MCF 10A (cell line): ENCODE measurements at places on chromosomes 12 and 14.

- DNase-seq = no peak
Observed at GRCh38 chr12:19138956-19139355, 9.4 kb downstream of the PLEKHA5 start.

DNA sequence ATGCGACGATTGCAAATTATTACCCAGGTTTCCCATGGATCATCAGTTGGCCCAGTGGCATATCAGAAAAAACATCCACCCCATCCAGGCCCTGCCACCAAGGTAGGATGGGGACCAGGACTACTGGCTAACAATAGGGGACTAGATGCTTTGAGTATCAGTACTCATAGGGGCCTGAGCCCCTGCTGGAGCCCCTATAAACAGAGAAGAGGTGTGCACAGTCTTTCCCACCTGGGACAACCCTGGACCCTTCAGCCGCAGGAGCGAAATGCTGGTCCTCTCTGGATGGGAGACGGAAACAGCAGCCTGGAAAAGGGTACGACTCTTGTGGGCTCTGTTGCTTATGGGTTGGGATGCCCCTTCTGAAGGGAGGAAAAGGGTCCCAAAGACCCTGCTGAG, 5.7 kb downstream of the DHH start:
- DNase-seq = no peak

DNA sequence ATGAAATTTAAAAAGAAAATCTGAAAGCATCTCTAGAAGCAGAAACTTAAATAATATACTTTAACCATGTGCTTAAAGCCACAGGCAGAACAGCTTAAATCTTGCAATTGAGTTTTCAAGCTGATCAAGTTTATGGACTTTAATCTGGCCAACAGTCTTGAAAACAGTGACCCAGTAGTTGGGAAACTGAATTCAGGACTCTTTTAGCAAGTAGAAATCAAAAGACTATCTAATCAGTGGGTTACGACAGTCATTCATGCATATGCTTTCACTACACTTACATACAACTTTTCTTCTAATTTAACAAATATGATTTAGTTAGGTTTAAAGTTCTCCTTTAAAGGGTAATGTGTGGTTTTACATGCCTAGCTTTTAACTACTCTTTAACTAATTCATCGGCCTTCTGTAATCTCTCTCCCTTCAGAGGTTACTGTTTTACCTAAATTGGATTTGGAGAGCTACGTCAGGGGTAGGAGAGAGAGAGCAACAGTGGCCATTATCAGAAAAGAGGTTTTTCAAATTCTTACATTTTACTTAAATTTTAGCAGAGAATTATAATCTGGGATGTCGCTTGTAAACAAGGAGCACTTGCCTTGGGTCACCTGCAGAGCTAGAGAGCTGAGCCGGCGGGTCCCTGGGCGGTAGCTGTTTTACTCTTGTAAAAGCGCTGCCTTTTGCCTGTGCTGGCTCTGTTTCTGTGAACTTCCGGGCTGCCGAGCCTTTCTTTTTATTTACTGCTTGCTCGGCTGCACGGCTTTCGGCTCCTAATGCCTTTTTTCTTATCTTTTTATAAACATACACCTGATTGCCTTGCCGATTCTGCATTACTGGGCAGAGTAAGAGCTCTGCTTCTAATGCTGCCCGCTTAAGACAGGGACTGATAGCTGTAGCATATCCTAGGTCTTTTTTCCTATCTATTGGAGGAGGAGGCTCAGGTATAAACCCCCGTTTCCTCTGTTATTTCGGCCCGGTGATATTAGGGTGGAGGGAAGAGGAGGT, 17.4 kb upstream of the LYZ start:
- DNase-seq = peak; percentile 23

DNA sequence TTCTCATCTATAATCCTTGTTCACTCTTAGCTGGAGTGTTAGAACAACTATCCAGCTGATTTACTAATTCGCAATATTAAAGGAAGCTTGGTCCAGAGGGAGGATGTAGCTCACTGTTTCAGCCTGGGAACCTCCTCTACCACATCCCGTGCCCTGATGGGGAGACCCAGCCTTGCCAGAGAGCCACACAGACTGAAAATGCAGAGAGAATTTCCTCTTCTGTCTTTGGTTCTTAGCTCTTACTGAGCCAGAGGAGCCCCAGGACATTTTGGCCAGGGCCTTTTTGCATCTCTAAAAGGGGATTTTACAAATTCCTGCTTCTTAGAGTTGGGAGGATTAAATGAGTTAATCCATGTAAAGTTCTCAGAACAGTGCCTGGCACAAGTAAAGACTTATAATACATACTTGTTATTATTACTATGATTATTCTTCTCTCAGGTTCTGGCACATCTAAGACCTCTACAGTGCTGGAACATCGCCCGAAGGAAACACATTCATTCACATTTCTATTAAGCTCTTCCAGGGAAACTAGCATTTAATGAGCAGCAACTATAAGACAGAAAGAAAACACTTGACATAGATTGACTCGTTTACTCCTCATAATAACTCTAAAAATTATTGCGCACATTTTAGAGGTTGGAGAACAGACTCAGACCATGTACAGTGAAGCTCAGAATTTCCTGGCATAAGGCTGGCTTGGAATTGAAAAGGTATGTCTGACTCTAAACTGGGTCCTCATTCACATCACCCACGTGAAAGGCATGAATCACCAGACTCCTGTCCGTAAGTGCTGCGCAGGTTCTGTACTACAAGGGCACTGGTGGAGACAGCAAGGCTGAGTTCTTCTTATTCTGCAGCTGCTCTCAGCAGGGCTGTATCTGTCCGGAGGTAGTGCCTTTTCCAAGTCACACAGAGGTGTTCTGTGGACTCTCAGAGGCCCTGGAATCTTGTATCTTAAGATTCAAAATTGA, 27.8 kb upstream of the AEBP2 start:
- DNase-seq = peak; percentile 21

DNA sequence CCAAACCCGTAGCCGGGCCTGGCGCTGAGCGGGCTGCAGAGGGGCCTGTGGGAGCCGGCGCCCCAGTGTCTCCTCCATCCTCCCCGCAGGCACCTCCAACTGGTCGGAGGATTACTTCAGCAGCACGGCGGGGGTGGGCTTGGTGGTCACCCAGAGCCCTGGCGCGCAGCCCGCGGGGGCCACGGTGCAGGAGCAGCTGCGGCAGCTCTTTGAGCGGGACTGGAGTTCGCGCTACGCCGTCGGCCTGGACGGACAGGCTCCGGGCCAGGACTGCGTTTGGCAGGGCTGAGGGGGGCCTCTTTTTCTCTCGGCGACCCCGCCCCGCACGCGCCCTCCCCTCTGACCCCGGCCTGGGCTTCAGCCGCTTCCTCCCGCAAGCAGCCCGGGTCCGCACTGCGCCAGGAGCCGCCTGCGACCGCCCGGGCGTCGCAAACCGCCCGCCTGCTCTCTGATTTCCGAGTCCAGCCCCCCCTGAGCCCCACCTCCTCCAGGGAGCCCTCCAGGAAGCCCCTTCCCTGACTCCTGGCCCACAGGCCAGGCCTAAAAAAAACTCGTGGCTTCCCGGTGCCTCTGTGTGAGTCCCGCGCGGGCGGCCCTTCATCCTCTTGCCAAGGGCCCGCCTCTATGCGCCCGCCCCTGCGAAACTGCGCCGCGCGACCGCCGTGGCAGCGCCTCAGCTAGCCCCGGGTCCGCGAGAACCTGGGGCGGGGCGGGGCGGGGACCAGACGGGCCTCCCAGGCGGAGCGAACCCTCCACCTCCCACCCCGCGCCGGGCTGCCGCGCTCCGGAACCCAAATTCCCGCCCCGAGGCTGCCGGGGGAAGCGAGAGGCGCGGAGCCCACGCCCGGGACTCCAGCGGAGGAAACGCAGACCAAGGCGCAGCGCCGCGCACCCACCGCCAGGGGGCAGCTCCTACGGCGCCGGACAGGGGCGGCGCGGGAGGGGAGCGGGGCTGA, 8.3 kb downstream of the PLD4 start:
- DNase-seq = peak; percentile 68

DNA sequence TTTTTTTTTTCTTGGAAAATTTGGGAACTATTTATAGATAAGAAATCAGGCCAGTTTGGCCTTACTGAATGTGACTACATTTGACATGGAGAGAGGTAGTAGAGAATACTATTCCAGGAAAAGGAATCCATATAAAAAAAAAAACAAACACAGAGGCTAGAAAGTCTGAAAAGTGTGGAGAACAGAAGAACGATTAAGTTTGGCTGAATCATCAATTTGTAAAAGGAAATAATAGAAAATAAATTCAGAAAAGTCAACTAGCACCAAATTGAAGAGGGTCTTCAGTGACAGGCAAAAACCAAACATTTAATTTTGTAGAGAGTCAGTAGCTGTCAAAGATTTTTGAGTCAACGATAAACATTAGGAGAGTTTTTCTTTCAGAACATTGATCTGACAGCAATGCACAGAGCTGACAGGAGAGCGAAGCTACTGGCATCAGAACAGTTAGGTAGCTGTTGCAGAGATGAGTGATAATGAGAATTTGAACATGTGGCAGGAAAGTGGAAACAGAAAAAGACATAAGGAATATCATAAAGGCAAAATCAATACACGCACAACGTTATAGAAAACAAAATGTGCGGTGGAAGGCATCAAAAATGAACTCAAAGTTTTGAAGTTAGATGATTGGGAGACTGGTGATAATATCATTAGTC, 241.2 kb downstream of the SOX5 start:
- DNase-seq = no peak

DNA sequence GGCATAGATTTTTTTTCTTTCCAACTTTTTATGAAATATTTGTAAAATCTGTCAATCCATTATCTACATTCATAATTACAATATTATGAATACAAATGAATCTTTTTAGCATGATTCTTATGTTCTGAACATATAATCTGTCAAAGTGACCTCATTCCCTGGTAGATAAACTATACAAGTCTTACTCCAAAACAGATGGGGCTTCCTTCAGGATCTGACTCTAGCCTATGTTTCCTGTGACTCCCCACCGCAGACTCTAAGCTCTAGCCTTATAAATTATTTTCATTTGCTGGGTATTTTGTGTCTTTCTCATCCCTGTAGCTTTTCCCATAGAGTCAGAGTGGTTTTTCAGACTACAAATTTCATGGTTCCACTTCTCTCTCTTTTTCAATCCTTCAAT, 202.1 kb upstream of the KITLG start:
- no peak for DNase-seq

DNA sequence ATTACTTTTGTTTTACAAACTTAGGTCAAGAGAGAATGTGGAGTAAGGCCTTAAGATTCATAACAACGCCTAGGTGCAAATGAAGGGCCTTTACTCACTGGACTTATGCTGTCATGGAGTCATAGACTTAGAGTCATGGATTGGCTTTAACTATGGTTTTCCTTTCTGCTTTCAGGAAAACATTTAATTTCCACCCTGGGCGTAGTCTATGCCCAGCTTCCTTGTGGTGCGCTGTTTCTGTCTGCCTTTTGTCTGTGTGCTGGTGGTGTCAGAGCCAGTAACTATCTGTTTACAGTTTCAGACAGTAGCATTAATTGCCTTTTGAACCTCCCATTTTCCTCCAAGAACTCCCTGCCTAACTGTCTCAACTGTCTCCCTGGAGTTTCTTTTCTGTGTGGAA, 31.8 kb upstream of the COX6A1 start:
- no peak for DNase-seq

DNA sequence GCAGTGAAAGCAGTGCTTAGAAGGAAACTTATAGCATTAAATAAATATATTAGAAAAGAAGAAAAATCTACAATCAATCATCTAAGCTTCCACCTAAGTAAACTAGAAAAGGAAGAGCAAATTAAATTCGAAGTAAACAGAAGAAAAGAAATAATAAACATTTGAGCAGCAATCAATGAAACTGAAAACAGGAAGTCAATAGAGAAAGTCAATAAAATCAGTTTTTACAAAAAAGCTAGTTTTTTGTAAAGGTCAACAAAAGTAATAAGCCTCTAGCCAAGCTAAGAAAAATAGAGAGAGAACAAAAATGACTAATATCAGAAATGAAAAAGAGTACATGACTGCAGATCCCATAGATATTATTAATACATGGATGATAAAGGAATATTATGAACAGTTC, 34.2 kb upstream of the KTN1 start:
- DNase-seq = no peak

DNA sequence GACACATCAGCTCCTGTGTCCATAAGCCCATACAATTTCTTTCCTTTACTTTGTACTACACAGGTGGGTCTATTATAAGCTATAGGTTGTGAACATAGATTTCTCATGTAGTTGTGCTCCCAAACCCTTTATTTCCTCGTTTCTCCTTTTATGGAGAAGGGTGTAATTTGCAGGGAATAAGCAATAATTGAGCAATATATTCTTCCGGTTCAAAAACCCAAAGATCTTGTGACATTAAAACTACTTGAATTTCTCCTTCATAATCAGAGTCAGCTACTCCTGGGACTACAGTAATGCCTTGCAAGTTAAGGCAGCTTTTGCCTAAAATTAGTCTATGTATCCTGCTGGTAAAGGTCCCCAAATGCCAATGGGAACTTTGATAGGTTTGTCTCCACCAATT, 19.1 kb upstream of the MAPKAPK5 start:
- no peak for DNase-seq

DNA sequence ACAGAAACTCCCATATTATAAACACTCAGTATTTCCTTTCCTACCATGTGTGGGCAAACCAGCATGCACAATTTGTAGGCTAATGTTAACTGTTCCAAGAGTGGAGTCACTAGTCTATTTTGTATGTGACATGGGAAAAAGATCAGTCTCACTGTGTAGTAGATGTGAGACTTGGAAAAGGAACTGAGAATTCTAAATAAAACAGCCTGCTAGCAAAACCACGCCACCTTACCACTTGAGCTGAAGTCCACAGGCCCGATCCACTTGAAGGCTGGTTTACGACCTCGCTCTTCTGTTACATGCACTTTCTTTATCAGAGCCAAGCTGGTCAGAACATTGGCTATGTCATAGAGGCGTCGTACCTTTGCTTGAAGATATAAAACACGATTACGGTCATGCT, 22.5 kb downstream of the E2F7 start:
- DNase-seq = no peak

- DNase-seq = no peak
Observed at GRCh38 chr12:123958876-123959275, 13.8 kb downstream of the CCDC92 start.

GRCh38 chr12:124111006-124111405, 138.0 kb downstream of the ZNF664 start:
- DNase-seq = no peak

DNA sequence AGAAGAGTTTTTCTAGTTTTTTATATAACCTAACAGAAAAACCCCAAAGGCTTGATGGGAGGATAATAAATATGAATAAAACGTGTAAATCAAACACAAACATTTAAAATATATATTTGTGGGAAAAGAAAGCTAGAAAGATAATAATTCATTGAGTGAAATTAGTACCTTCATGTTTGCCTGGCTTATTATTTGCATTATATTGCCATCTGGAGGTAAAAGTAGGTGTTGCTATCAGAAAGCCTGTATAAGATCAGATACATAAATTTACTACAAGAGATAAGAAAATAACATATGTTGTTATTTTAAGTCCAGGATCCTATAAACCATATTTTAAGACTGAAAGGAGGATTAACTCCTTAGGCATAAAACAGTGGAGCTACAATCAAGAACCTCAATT, 77.7 kb downstream of the NTS start:
- peak; percentile 24 for DNase-seq
